Stimulated activated CD8-positive, alpha-beta memory T cell treated with anti-CD3 and anti-CD28 coated beads, Interleukin-4, amount 100 ng/mL, for 4 hours (primary cell): ENCODE measurements at places on chromosomes 1 and 21.

GRCh38 chr1:46687093-46687659, 15.5 kb downstream of the TEX38 start:
- DNase-seq = no peak

DNA sequence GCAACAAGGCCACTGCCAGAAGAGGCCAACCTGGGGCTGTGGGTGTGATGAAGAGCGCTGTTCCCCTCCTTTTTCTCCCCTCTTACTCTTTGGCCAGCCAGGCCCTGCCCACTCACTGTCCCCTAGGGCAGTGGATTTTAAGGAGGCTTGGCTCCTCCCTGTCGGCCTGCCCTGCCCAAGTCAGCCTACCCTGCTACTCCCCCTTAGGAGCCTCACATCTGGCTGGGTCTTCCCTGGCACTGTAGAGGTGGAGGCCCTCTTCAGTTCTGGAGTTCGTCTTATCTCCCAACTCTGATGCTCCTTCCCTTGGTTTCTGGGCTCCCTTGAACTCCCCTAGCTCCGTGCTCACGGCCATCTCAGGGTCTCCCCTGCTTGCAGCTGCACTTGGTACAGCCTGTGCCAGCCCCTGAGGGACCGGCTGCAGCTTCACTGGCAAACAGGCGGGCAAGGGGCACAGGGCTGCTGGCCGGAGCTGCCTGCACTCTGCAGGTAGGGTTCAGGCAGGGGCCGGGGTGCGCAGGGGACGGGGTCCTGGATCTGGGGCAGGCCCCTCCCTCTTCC, 4.0 kb downstream of the AMPD2 start:
- no peak for DNase-seq

GRCh38 chr21:35095859-35096291, 46.8 kb upstream of the RUNX1 start:
- no peak for DNase-seq

GRCh38 chr1:226938903-226939437, 1.1 kb upstream of the COQ8A start:
- DNase-seq = no peak

- DNase-seq = no peak
These were observed 63.3 kb downstream of the POFUT2 start for GRCh38 chr21:45224189-45224938.

GRCh38 chr1:219514728-219515127, 98.2 kb downstream of the ZC3H11B start:
- DNase-seq = no peak

DNA sequence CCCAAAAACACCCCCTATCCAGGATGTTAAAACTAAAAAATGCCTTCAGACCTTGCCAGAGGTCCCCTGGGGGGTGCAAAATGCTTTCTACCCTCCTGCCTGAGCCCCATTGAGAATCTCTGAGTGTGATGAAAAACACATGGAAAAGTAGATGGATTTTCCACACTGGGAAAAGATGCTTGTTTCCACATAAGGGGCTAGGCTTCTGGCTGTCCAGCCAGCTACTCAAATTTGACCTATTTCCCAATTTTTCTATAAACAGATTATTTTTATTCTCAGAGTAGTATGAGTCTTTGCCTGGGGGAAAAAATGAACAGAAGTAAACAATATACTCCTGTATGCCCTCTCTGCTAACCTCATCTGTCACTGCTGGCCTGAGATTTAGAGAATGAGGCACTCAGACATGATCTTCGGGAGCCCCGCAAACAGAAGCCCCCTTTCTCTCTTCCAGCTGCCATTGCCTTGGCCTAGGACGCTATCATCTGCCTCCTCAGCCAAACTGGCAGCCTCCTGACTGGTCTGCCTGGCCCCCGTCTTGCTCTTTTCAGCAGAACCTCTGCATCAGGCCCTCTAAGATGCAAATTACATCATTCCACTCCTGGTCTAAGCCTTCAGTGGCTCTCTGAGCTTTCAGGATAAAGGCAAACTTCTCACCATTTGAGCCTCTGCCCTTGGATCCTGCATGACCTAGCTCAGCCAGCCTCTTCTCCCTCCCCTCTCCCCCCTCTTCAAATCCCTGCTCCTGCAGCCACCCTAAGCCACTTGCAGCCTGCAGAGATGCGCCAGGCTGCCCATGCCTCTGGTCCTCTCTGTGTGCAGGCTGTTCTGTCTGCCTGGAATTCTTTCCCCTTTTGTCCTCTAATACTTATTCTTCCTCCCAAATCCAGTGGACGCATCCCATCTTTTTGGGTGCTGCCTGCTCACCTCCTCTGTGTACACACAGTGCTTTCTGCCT, 39.7 kb upstream of the TMEM125 start:
- no peak for DNase-seq

GRCh38 chr1:156726549-156727226, 1.6 kb upstream of the METTL25B start:
- DNase-seq = no peak

GRCh38 chr21:44932408-44933181, 7.2 kb upstream of the SLX9 start:
- DNase-seq = no peak

- no peak for DNase-seq
These were observed 3.8 kb upstream of the INKA2 start for GRCh38 chr1:111742938-111743549.

- no peak for DNase-seq
These were observed 23.1 kb downstream of the CD53 start for GRCh38 chr1:110896090-110896489.
